ENCODE measurements at places on chromosomes 16 and 17.

DNA sequence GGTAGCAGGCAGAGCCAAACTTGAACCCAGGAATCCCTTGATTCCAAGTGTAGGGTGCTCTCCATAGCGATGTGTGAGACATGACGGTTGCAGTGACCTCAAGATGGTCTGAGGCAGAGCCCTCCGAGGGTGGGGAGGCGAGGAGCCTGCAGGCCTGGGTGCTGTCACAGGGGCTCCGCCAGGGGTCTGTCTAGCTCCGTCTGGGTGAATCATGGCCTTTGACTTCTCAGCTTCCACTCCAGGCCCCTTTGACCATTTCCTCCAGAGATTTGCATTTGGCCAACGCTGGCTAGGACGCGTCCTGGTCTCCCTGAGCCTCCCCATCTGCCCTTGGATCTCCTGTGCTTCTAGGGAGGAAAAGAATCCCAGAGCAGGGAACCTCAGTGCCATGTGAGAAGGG lies 104.6 kb downstream of the RAP1GAP2 start:
- DNase-seq = no peak

- no peak for DNase-seq
These were observed 20.7 kb downstream of the ADAP2 start for GRCh38 chr17:30942308-30943079.

- DNase-seq = no peak
These were observed 79.0 kb upstream of the TOB1 start for GRCh38 chr17:50944902-50945720.

DNA sequence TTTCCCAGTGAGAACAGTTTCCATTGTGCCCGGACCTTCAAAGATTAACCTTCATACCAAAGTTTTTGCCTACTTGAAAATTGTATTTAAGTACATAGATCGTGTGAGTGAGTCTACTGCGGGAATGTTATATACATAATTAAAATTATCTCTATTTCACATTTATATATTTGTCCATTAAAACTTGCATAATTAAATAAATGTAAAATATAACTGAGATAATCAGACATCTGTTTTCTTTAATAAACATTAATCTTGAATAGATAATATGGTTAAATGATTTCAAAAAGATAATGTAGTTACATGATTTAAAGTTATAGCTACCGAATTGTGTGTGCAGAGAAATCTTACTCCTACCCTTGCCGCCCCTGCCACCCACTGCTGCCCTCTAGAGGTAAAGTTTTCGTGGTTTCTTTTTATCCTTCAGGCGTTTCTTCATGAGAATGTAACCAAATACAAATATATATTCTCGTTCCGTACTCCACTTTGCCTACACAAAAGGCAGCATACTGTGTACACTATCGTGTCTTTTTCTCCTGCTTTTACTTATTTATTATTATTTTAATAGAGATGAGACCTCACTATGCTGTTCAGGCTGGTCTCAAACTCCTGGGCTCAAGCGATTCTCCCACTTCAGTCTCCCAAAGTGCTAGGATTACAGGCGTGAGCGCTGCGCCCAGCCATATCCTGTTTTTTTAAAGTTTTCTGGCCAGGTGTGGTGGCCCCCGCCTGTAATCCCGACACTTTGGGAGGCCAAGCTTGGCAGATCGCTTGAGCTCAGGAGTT lies 35.6 kb downstream of the RPA1 start:
- DNase-seq = no peak

- DNase-seq = no peak
These were observed 3.3 kb downstream of the ZCCHC14 start for GRCh38 chr16:87489434-87490045.

DNA sequence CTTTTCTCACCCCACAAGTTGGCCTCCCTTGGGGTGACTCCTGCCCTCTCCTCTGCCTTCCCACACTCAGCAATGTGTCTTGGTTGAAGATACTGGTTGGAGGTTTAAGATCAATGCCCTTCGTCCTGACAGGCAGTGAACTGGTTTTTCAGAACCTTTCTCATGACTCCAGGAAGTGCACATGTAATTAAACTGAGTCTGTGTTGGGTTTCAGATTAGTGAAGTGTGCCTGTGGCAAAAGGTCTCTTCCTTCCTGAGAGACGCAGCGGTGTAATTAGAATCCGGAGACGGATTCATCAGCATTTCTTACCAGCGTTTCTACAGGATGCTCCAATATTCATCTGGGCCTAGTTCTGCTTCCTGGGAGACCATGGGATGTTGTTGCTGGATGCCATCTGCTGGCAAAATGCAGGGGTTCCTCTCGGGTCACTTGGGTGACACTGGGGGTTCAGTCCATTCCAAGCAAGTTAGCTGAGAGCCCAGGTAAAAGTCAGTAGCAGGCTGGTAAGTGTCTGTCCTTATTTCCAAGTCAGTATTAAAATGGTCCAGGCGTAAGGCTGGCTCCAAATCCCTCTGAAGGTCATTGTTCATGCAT lies 233.3 kb downstream of the XYLT1 start:
- no peak for DNase-seq

Data from thoracic aorta (tissue), 2 donors.